G401 (cell line): ENCODE measurements at places on chromosomes 11 and 22. TPM values are rescaled to one million over a fixed set of nuclear protein-coding genes. Genes with fewer than 3 reads are reported as not detected.

DNA sequence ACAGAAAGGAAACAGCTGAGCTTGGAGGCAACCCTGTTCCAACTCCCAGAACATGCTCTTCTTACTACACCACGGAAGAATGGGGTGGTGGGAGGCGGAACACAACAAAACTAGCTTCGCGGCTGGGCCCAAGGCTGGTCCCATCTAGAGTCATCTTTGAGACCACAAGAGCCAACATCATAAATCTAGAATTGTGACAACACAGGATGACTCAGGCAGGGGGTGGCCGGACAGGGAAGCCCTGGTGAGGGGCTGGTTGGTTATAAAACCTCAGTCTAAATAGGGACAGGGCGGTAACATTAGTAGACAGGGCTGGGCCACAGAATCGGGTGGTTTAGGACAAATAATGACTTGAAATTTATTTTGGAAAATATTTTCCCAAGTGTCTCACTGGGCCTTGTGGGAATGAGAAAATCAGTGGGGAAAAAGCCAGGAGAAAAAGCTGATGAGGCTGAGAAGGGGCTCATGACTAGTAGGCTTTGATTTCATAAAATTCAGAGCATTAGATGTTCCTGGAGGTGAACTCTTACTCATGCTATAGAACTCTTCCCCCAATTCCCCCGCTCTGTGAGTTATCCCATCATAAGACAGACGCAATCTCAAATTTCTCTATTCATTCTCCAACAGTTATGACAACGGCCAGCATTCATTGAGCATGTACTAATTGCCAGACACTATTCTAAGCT lies 151.8 kb upstream of the TIMP3 start:
- DNase-seq, result no peak

GRCh38 chr11:115458877-115459276 lies 45.3 kb downstream of the CADM1 start:
- no peak for DNase-seq

DNA sequence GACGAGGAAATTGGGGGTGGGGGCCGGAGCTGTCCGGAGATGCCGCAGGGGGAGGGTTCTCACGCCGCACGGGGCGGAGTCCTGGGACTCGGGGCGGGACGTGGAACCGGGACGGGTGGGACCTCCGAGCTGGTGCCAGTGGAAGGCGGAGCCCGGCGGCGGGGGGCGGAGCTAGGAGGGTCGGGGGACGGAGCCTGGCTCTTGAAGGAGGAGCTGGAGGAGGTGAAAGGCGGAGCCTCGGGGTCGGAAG lies 271 bp downstream of the FKBP2 start:
- peak; percentile 99 for DNase-seq

Gene PHOX2A
- not detected in 2 replicates for total RNA-seq

Gene OR9G1
- total RNA-seq, result not detected in 2 replicates

- DNase-seq, result no peak
These were observed 33.5 kb upstream of the FAM181B start for GRCh38 chr11:82767123-82767522.

Gene CCDC15
- total RNA-seq, result 2.6 and 3.8 TPM in 2 replicates

Gene LGALS12
- total RNA-seq, result not detected in 2 replicates

Gene ELP4
- total RNA-seq, result 36.5 and 48.8 TPM in 2 replicates

- DNase-seq, result no peak
These were observed 959 bp upstream of the GP1BB start for GRCh38 chr22:19722178-19722981.

DNA sequence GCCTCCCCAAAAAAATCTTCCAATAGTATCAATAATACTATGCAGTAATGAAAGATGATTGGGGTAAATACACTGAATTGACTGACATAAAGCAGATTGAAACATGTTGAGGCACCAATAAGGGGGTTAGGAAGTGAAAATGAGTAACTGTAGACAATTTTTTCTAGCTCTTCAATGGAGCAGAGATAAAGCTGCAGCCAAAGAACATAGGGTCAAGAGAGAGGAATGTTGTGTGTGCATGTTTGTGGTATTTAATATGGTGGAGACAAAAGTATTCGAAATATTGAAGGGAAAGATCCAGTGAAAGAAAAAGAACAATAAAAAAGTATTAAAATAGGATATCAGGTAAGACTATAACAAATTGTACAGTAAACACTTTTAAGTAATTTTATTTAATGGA lies 450.0 kb upstream of the CCDC179 start:
- DNase-seq, result no peak

- DNase-seq, result no peak
These were observed 377.7 kb downstream of the DLG2 start for GRCh38 chr11:85249482-85249881.

DNA sequence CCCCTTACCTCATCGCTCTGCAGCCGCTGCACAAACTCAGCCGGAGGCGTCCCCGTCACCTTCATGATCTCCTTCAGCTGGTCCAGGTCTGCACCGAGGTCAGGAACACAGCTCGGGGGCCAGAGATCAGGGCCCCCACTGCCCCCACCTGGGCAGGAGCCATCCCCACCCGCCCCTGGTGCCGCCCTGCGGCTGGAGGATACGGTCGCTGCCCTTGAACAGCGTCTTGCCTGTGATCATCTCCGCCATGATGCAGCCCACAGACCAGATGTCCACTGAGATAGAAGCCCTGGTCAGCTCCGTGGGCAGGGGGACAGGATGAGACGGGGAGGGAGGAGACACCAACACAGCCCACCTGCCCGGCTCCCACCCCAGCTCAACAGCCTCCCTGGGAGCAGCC lies 4.5 kb upstream of the HDAC10 start:
- no peak for DNase-seq

DNA sequence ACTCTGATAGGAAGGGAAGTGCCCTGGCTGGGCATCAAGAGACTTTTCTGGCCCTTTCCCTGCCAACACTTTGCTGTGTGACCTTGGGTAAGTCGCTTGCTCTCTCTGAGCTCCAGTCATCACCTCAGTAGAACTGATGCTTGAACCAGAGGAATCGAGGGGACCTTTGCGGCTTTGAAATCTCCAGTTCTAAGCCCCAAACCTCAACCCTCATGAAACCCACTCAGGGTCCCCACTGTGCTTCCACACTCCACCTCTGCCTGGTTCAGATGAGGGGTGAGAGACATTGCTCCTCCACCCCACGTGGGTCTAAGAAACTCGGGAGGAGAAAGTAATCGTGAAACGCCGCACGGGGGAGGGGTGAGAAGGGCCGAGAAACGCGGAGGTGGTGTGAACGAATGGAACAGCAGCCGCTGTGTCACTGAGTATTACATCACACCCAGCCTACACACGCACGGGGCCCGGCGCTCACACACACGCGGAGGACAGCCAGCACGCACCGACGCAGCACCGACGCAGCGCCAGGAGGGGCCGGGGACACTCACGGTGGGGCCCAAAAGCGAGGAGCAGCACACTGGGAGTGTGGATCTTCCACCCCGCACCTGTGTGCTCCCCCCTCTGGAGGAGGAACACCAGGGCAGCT lies 4.3 kb downstream of the RTN4RL2 start:
- no peak for DNase-seq

Gene TPCN2
- 13.2 and 17.2 TPM in 2 replicates for total RNA-seq

Gene CTSW
- not detected in 2 replicates for total RNA-seq

DNA sequence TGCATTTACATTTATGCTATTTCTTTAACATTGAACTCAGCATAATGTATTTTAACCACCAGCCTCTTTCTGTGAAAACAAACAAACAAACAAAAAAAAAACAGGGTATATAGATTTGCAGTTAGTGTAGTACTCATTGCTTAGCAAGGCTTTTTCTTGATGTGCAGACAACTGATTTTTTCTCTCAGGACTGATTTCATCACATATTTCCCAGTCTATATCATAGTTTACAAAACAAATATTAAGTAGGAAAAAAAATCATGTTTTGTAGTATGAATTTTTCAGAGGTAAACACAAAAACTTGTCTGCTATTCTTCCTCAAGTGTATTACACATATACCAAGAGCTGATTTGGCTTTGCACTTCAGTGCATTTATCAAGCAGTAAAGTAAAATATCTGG lies 123.0 kb downstream of the PDE3B start:
- DNase-seq, result no peak

GRCh38 chr11:134516529-134516928 lies 104.5 kb upstream of the B3GAT1 start:
- peak; percentile 5 for DNase-seq
